ENCODE measurements at places on chromosomes 4 and X.
A peak's percentile ranks its signal among the peaks of the same experiment; 100 is the strongest.

- DNase-seq = no peak
- H3K27ac ChIP-seq = peak overlapping the region; percentile 6
- H3K4me3 ChIP-seq = no peak overlapping the region
- H3K4me1 ChIP-seq = peaks cover 18% of the 10 kb centered on the region
These were observed 12.2 kb downstream of the WDR1 start for GRCh38 chr4:10104211-10104990.

- H3K27ac ChIP-seq = no peak overlapping the region
- H3K27me3 ChIP-seq = no peaks in the 10 kb centered on the region
- no peak for DNase-seq
- H3K36me3 ChIP-seq = no peaks in the 10 kb centered on the region
- H3K4me3 ChIP-seq = no peak overlapping the region
These were observed 108.4 kb upstream of the DIPK2B start for GRCh38 chrX:45309096-45309495.

DNA sequence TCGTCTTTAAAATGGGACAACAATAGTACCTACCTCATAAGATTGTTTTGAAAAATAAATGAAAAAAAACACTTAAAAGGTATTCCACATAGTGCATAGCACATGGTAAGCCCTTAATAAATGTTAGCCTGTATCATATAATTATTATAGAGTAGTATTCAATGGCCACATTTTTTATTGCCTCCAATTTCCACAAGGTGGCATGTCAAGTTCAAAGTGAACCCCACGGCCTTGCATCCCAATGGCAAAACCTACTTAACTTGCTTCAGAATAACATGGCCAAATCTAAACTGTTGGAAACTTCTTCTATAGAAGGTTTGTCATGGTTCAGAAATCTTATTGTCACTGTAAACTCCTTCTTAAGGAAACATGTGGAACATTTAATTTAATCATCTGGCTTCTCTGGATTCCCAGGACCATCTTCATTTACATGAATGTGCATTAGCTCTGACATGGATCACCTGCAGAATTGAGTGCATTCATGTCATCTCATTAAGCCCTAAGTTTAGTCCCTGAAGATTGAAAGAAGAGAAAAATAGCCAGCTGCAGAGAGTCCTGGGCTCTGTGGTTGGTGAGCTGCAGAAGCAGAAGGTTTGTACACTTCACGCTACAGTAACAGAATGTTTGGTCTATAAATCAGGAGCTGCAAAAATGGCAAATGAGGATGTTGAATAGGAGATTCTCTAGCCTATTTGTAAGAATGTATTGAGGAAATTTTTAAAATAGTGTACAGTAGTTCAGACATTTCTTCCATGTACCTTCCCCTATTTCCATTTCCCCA, 61.0 kb downstream of the ANXA3 start:
- no peaks in the 10 kb centered on the region for H3K27me3 ChIP-seq
- peaks cover 12% of the 10 kb centered on the region for H3K36me3 ChIP-seq
- H3K4me1 ChIP-seq = peaks cover 10% of the 10 kb centered on the region

DNA sequence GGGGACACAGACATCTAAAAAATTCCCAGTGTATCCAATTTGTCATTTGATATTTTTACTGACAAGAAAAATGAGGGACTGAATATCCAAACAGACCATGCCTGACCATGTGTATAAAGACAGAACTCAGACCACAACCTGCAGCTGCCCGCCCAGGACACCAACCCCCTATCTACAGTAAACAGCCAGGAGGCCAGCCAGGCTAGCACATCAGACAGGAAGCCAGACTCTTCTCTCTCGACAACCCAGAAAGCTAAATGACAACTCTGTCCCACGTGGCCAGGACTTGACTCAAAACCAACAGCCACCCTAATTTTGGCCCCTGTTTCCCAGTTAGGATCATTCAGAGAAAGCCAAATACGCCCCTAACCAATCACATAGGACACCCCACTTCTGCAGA, 15.1 kb downstream of the AFAP1 start:
- DNase-seq = no peak
- no peak overlapping the region for H3K4me3 ChIP-seq
- H3K27ac ChIP-seq = no peak overlapping the region
- peaks cover 8% of the 10 kb centered on the region for H3K4me1 ChIP-seq
- H3K36me3 ChIP-seq = peaks cover 14% of the 10 kb centered on the region

GRCh38 chrX:72392816-72393800, 87.4 kb upstream of the CITED1 start:
- H3K27ac ChIP-seq = peak overlapping the region; percentile 74
- no peak overlapping the region for H3K4me3 ChIP-seq
- peaks cover 11% of the 10 kb centered on the region for H3K4me1 ChIP-seq
- DNase-seq = no peak
- no peaks in the 10 kb centered on the region for H3K27me3 ChIP-seq

- DNase-seq = no peak
- peaks cover 7% of the 10 kb centered on the region for H3K27me3 ChIP-seq
- H3K4me3 ChIP-seq = no peak overlapping the region
- no peak overlapping the region for H3K27ac ChIP-seq
- no peaks in the 10 kb centered on the region for H3K36me3 ChIP-seq
These were observed 47.0 kb downstream of the FTHL17 start for GRCh38 chrX:31024866-31025265.

GRCh38 chrX:16711219-16711811, 1.2 kb downstream of the CTPS2 start:
- peak overlapping the region; percentile 93 for H3K4me3 ChIP-seq
- H3K27ac ChIP-seq = peak overlapping the region; percentile 95
- H3K36me3 ChIP-seq = peaks cover 16% of the 10 kb centered on the region
- H3K27me3 ChIP-seq = no peaks in the 10 kb centered on the region
- DNase-seq = no peak
- H3K4me1 ChIP-seq = peaks cover 14% of the 10 kb centered on the region

- H3K36me3 ChIP-seq = no peaks in the 10 kb centered on the region
- no peaks in the 10 kb centered on the region for H3K4me1 ChIP-seq
- no peak overlapping the region for H3K27ac ChIP-seq
- no peak for DNase-seq
- no peak overlapping the region for H3K4me3 ChIP-seq
These were observed 44.0 kb downstream of the ARHGEF6 start for GRCh38 chrX:136736690-136737089.

- no peaks in the 10 kb centered on the region for H3K27me3 ChIP-seq
- peaks cover 11% of the 10 kb centered on the region for H3K4me1 ChIP-seq
- H3K27ac ChIP-seq = no peak overlapping the region
- DNase-seq = no peak
- H3K4me3 ChIP-seq = no peak overlapping the region
These were observed 1.1 kb upstream of the SHROOM4 start for GRCh38 chrX:50815120-50815519.

DNA sequence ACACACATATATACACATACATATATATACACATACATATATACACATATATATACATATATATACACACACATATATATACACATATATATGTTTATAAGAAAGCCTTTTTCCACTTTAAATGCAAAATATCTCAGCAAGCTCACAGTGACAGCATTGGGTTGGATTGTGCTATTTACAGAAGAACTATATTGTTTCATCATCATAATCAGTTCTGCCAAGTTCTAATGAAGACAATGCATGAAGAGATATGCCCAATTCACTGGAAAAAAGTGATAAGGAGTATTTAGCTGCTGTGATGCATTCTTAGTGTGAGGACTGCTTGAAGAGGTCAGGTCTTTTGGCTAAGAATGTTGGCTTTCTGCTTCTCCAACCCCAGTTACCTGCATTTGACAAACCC, 54.4 kb downstream of the RNF150 start:
- no peaks in the 10 kb centered on the region for H3K36me3 ChIP-seq
- peaks cover 1% of the 10 kb centered on the region for H3K4me1 ChIP-seq
- H3K27ac ChIP-seq = no peak overlapping the region
- DNase-seq = no peak
- H3K27me3 ChIP-seq = no peaks in the 10 kb centered on the region

- H3K27me3 ChIP-seq = no peaks in the 10 kb centered on the region
- H3K36me3 ChIP-seq = no peaks in the 10 kb centered on the region
- no peak overlapping the region for H3K4me3 ChIP-seq
- no peak for DNase-seq
- no peak overlapping the region for H3K27ac ChIP-seq
These were observed 75.8 kb upstream of the CCDC160 start for GRCh38 chrX:134161162-134161561.

DNA sequence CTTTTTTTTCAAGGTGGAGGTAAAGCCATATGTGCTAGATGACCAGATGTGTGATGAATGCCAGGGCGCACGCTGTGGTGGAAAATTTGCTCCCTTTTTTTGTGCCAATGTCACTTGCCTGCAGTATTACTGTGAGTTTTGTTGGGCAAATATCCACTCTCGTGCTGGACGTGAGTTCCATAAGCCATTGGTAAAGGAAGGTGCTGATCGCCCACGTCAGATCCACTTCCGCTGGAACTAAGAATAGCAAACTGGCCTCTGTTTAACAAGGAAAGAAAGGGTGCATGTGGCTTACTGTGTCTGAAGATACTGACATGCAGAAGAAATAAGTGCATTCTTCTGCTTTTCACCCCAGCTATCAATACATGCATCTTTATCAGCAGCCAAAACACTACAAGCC, 63.9 kb downstream of the CPEB2 start:
- no peaks in the 10 kb centered on the region for H3K4me1 ChIP-seq
- no peak overlapping the region for H3K27ac ChIP-seq
- no peaks in the 10 kb centered on the region for H3K27me3 ChIP-seq
- H3K36me3 ChIP-seq = no peaks in the 10 kb centered on the region

DNA sequence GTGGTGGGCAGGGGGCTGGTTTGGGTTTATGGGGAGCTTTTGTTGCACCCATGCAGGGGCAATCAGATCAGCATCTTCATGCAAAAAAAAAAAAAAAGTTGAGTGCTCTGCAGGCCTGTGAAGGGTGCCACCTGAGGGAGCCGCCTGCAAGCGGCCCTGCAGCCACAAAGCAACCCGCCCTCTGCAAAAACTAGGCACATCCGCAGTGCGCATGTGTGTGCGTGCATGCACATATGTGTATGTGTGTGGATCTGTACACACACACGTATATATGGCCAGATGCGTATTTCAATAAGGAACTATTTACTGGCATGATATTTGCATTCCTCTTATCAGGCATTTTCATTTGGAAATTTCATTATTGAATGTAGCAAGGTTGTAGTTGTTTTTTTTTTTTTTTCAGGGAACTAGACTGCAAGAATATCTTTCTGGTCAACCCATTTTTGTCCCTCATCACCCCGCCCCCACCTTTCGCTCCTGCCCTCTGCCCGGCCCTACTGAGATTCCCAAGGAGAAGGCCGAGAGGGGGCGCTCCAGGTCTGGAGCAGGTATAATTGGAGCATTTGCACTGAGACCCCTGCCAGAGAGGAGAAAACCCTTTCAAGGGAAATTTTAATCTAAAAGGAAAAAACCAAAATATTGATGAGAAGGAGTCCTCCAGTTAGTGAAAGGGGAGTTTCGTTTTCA, 18.1 kb downstream of the CCNQ start:
- H3K27me3 ChIP-seq = peaks cover 10% of the 10 kb centered on the region
- no peak for DNase-seq
- no peaks in the 10 kb centered on the region for H3K36me3 ChIP-seq
- peaks cover 3% of the 10 kb centered on the region for H3K4me1 ChIP-seq
- H3K4me3 ChIP-seq = no peak overlapping the region
- H3K27ac ChIP-seq = no peak overlapping the region

GRCh38 chr4:14008494-14008893, 381.0 kb upstream of the BOD1L1 start:
- no peaks in the 10 kb centered on the region for H3K27me3 ChIP-seq
- DNase-seq = no peak
- H3K27ac ChIP-seq = no peak overlapping the region
- H3K4me3 ChIP-seq = no peak overlapping the region

DNA sequence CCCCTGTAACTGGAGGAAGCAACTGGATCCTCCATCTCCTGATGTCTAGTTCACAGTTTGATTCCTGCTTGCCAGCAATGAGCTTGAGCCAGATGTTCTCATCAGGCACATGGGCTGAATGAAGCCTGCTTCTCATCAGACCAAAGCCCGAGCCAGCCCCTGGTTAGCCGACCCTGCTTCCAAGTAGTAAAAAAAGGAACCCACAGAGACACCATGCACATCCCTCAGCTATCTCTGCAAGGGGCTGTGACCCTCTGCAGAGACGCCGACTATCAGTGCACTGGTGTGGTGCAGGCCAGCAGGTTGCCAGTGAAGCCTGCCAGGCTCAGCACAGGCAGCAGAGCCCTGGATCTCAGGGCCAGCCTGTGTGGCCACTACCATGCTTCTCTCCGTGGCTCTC, 2.8 kb downstream of the DCTD start:
- H3K4me3 ChIP-seq = no peak overlapping the region
- H3K27me3 ChIP-seq = no peaks in the 10 kb centered on the region
- H3K4me1 ChIP-seq = peaks cover 15% of the 10 kb centered on the region

DNA sequence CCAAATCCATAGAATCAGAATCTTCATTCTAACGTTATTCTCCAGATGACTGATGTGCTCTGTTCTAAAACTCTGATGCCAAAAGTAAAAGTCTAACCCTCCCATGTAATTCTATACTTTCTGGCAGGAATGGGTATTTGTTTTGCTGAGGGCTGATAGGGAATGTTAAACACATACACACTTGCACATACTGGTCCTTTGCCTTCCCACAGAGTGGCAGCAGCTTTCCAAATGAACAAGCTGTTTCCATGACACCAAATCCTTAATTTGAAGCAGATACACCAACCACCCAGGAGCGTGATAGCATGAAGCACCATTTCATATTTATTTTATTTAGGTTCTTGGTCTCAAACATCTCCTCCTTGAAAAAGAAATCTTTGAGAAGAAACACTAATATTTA, 155.5 kb upstream of the PRDX4 start:
- no peaks in the 10 kb centered on the region for H3K27me3 ChIP-seq
- peaks cover 14% of the 10 kb centered on the region for H3K4me1 ChIP-seq
- no peak overlapping the region for H3K27ac ChIP-seq
- no peak overlapping the region for H3K4me3 ChIP-seq
- no peak for DNase-seq

- DNase-seq = no peak
- H3K4me3 ChIP-seq = no peak overlapping the region
- H3K4me1 ChIP-seq = peaks cover 2% of the 10 kb centered on the region
These were observed 53.9 kb upstream of the PPP2R3B start for GRCh38 chrX:440636-441035.

DNA sequence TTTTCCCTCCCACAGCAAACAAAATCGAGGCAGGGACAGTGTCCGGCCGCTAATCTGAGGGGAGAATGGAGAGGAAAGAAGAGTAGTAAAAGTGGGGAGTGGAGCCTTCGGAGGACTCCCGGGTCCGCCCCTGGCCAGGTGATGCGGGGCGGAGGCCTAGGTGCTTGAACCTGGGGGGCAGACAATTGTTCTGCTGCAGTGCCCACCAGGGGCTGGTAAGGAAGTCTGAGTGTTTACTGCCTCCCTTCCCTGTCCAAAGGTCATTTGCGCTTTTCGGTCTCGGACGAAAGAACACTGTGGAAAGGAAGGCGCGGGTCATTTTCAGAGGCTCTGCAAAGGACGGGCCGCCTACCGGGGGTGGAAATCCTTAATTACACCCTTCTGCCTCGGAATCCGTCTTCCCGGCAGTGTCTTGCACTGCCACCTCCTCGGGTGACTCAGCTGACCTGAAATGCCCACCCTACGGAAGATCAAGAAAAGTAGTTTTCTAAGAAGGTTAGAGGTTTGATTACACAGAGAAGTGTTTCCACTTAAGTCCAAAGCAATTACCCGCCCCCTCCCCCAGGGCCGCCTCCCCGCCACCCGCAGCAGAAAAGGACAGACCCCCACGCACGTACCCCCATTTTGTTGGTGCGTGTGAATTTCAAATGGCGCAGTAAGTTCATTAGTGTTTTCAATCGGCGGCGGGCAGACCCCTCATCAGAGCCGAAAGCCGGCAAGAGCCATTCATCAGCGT, 99.9 kb upstream of the TENM3 start:
- H3K4me3 ChIP-seq = peak overlapping the region; percentile 83
- peaks cover 80% of the 10 kb centered on the region for H3K27me3 ChIP-seq
- DNase-seq = no peak

GRCh38 chrX:133888984-133889383, 96.4 kb downstream of the GPC3 start:
- H3K27ac ChIP-seq = peak overlapping the region; percentile 23
- H3K27me3 ChIP-seq = no peaks in the 10 kb centered on the region
- peaks cover 5% of the 10 kb centered on the region for H3K36me3 ChIP-seq
- H3K4me1 ChIP-seq = peaks cover 37% of the 10 kb centered on the region

Data from progenitor cell of endocrine pancreas (in vitro differentiated cells).